ENCODE measurements at places on chromosomes 4 and X.
A peak's percentile ranks its signal among the peaks of the same experiment; 100 is the strongest.

- no peak for DNase-seq
Observed at GRCh38 chr4:74219240-74219639, 61.3 kb downstream of the MTHFD2L start.

DNA sequence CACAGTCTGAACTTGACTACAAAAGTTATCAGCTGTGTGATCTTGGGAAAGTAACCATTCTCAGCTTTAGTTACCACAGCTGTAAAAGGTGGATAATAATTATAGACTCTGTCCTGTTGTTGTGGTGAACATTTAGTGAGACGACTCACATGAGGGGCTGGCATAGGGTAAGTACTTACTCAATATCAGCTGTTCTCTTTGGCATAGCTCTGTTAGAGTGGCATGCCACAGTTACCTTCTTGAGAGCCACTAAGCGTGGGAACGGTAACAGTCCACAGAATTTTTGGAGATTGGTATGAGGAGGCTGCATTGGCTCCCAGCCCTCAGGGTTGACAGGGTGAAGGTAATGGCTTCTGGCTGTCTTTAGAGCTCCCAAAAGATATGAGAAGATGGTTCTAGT lies 13.2 kb upstream of the HAND2 start:
- no peak for DNase-seq

DNA sequence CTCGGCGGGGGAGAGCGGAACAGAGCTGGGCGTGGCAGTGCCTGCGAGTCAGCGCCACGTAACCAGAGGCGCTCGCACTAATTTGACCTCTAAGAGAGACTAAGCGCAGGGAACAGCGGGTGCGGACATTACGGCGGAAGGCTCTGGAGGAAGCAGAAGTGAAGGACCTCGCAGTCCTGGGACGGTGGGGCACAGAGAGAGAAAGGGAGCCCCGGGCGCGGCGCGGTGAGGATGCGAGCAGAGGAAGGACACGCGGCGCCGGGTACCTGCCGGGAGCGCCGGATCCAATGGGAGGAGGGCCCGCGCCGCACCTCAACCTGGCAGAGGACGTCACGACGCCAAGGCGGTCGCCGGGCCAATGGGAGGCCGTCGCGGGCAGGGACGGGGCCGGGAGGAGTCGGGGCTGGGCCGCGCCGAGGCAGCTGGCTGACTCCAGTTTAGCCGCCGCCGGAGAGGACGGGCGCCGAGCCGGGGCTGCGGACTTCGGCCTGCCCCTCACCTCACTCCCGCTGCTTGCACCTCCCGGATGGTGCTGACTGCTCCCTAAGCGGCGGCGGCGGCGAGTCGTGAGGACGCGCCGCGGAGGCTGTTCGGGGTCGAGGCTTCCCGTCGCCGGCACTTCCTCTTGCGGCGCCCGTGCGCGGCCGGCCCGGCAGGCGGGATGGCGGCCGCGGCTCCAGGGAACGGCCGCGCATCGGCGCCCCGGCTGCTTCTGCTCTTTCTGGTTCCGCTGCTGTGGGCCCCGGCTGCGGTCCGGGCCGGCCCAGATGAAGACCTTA lies at the start of gene TMEM165:
Gene TMEM165, plus strand, starts transcription at position 429 of the 779 bp plus-strand sequence. Its CDS starts 233 bp downstream, at position 662.
- peak; percentile 32 for DNase-seq

- no peak for DNase-seq
Observed at GRCh38 chr4:185840201-185840600, 28.2 kb upstream of the SORBS2 start.

DNA sequence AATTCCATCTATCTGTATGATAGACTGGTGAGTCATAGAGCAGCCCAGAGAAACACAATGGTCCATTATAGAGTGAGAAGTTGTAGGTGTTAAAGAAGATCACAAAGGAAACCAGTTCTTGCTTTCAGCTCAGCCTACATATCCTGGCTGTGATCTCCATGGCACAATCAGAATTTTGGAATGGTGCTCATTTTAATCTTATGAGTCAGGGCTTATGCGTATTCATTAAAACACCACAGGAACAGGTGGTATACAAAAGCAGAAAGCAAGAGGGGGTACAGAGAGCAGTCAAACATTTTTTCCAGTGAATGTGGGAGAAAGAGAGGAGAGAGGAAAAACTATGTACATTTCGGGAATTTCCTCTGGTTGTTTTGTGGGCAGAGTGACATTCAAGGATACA lies 126.9 kb downstream of the MFAP3L start:
- DNase-seq: no peak

DNA sequence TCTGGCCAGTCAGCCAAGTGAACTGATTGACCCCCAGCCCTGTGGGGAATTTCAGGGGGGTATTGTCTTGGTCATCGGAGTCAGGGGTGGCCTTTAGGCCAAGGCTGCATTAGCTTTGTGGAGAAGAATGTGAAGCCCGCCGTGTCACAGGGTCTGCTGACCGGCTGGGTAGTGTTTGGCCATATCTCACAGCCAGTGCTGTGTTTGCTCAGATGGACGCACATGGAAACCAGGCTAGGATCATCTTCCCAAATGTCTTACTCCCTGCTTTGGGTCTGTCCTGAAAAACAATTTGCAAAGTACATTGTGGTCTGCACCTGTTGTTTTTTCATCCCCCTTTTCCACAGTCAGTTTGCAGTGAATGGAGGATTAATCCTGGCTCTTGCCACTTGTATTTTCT lies 13.0 kb downstream of the TMEM164 start:
- no peak for DNase-seq

DNA sequence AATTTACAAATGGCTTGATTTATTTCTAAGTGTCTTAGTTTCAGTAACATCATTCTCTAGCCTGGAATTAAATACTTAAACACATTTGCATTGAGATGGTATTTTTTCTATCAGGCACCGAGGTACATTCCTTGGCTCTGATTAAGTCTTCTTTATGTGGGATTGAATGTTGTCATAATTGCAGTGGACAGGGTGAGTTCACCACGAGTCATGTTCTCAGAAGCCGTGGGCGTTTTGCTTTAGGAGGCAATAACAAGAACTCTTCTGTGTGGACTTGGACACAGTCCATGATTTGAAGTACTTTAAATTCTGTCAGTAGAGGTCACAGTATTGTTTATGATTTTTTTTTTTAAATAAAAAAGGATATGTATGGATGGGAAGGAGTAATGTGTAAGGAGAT lies 57.1 kb upstream of the EFHC2 start:
- DNase-seq: no peak

GRCh38 chrX:22340022-22340616 lies 67.4 kb downstream of the CBLL2 start:
- no peak for DNase-seq

DNA sequence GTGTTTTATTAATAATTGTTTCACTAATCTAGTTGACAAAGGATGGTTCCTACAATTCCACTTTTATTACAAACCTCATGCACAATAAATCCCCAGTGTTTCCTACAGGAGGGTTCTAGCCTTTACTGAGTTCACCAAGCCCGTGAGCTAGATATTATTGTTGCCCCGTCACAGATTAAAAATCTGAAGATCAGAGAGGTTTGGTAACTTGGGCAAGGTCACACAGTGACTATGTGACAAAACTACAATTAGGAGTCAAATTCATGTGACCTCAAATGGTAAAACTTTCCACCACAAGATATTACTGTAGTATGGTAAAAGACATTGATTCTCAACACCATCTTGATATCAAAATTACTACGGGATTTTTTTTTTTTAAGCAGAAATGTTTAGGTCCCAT lies 124.6 kb downstream of the BTC start:
- DNase-seq: no peak

DNA sequence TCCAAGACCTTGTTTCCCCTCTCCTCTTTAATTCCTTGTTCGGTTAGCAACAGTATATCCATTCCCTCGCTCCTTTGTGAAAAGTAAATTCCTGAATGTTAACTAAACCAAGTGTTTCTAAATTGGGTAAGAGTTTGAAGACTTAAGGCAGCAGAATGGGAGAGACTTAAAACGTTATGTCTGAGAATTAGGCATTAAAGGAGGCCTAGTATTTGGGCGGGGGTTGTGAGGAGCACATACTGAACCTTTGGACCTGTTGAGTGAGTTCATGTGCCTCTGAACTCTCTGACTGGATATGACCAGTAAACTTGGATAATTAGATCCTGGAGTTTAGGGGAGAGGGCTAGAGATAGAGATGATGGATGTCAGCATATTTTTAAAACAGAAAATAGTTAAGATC lies 1.2 kb downstream of the MSMO1 start:
- DNase-seq: no peak

GRCh38 chrX:98203800-98204199 lies 1320.1 kb downstream of the RPA4 start:
- no peak for DNase-seq

DNA sequence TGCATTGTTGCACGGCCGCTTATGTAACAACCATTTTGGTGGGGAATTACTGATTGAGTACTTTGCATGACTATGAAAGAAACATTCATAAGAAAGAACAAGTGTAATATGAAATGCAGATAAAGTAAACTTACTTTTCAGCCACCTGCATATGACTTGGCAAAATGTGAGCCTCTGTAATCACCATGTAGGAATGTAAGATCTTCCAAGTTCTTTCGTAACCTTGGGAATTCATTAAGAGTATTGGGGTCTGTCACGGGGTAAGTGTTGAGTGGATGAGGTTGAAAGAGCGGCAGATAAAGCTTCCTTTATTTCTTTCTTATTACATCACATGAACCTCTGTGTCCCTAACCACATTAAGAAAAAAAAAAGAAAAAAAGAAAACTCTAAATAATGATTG lies 348.5 kb upstream of the NR3C2 start:
- DNase-seq: no peak

DNA sequence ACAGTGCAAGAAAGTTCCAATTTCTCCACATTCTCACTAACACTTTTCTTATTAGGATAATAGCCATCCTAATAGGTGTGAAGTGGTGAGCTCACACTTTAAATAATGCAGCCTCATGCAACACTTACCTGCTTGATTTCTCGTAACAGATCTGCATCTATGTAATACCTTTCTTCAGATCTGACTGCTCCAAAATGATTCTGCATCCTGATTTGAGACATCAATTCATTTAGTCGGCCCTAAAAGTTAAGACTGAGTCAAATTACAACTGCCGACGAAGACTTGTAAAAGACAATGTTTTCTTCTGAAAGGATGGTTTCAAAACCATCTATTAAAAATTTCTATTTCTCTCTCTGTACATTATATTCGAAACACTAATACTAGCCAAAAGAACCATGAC lies 30.7 kb downstream of the NUP54 start:
- no peak for DNase-seq

DNA sequence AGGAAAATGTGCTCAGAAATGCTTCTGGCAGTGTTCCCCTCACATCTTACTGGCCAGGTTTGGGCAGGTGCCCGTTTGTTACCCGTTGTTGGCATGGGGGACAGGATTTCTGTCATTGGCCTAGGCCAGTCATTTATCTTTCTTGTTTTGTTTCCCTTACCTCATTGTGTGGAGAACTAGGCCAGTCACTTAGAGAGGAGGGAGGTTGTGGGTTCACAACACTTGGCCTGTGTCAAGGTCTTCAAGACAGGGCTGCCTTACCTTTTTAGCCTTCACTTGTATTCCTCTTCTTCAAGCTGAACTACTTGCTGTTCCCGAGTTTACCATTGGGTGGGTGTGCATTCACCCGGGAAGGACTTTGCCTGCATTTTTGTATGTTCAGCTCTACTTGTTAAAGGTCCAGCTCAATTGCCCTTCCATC lies 17.7 kb downstream of the SNX25 start:
- DNase-seq: no peak

DNA sequence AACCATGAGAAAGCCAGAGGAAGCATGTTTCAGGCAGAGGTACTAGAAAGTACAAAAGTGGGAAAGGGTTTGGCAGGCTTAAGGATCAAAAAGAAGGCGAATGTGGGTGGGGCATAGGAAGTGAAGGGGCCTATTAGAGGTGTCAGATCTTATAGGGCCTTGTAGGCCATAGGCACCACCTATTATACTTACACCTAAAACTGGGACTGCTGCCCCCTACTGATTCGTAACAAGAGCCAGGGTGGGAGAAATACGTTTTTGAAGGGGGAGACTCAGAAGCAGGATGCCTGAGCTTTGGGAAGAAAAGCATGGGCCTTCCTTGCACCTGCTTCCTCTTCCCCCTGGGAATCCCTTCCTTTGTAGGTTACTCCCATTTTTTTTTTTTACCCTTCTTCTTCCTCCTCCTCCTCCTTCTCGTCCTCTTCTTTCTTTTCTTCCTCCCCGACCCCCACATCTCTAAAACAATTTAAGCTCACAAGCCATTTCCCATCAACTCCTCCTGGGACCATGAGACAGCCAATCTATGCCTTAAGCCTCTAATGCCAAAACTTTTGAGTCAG lies 40.7 kb upstream of the GPC3 start:
- DNase-seq: no peak

DNA sequence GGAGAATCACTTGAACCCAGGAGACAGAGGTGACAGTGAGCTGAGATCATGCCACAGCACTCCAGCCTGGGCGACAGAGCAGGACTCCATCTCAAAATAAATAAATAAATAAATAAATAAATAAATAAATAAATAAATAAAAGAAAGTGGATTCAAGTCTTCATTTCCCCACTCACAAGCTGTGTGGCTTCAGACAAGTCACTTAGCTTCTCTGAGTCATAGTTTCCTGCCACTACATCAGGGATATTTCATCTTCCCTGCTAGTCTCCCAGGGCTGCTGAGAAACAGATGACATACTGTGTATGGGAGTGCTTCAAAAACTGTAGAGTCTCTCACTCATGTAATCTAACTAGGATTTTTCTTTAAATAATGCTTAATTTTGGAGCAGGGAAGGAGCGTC lies 37.2 kb downstream of the TBC1D9 start:
- no peak for DNase-seq

GRCh38 chr4:118033148-118034052 lies 886 bp upstream of the NDST3 start:
- no peak for DNase-seq

GRCh38 chrX:87664381-87664780 lies 146.8 kb downstream of the KLHL4 start:
- DNase-seq: no peak

DNA sequence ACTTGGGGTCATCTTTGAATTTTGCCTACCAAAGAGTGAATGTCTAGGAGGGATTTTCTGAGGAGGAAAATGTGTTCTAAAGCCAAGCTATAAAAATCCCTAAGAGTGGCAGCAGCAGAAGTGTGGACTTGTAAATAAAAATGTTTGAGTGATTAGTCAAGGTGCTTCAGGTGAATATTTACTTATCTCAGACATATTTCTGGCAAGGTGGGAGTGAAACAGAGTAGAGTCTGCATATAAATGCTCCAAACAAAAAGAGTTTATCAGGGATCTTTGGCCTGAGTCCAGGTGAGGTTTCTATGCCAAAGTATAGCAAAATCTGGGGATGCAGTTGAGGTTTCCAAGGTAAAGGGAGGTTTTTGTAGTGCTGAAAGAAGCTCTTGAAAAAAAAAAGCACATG lies 19.7 kb downstream of the CYSLTR1 start:
- DNase-seq: no peak

GRCh38 chrX:88244066-88244465 lies 503.0 kb upstream of the CPXCR1 start:
- no peak for DNase-seq

DNA sequence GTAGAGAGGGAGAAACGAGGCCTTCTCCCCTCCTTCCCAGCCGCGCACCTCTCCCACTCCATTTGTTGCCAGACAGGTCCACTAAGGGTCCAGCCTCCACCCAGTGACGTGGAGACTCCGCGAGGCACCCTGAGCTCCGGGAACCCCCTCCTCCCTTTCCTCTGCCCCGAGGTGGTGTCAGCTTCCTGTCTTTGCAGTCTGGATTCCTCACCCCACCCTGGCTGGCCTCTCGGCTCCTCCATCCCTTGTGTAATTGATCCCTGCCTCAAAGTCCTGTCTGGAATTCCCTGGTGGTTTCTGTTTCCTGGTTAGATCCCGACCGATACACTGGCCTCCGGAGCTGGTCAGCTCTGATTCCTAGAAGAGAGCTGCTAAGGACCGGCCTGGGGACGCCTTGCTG lies 105.9 kb upstream of the SCOC start:
- no peak for DNase-seq

- DNase-seq: no peak
Observed at GRCh38 chr4:16222957-16223527, 3.2 kb downstream of the TAPT1 start.

All from NCI-H524 treated with DMSO at 0.1 percent for 48 hours (cell line).